ENCODE measurements at places on chromosomes 6 and 20. TPM values are rescaled to one million over a fixed set of nuclear protein-coding genes. Genes with fewer than 3 reads are reported as not detected.

The ZKSCAN8 gene
- 14.8 TPM for total RNA-seq

GRCh38 chr20:57387945-57388371 is 3.2 kb upstream of the RBM38 start:
- DNase-seq: no peak

DNA sequence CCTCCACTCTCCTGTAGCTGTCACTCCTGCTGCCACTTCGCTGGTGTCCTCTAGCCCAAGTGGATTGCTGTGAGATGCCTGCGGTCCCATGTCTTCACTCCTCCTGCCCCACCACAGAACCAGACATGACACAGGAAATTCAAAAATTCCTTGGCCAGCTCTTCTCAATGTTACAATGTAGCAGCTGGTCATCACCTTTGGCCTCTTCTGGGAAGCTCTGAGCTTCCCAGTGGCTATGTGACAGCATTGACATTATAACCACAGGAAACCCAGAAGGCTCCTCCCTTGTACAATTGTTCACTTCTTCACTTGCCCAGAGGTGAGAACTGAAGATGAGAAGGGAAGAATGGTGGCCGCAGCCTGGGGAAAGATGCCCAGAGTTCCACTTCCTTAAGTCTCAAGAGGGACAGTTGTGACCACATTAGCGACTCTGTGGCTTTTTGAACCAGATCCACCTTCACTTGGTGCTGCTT is 76.1 kb upstream of the NAA20 start:
- no peak for DNase-seq

GRCh38 chr6:143605906-143606521 is 71.8 kb upstream of the PHACTR2 start:
- no peak for DNase-seq

DNA sequence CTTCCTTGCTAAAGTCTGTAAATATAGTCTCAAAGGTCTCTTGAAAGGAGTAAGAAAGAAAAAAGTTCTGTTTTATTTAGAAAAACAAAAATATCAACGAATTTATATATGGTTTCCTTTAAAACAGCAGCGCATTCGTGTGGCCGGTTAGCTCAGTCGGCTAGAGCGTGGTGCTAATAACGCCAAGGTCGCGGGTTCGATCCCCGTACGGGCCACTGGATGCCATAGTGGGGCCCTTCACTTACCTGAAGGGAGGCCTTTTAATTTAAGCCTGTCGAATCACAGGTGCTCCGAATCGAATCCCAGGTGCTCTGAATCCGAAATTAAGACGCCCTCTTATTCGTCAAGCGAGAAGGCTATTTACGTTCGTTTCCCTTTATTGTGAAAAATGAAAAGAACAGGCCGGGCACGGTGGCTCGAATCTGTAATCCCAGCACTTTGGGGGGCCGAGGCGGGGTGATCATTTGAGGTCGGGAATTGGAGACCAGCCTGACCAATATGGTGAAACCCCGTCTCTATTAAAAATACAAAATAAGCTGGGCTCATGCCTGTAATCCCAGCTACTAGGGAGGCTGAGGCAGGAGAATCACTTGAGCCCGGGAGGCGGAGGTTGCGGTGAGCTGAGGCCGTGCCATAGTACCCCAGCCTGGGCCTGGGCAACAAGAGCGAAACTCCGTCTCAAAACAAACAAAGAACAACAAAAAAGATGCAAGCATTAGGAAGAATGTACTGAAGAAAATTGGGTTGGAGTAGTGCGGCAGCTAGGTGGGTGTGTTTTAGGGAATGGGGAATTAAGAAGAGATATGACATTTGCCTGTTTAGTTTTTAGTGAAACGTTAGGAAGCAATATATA is 195.8 kb upstream of the ZNF184 start:
- DNase-seq: peak; percentile 81

- no peak for DNase-seq
Observed at GRCh38 chr6:16320533-16321340, 82.3 kb downstream of the GMPR start.

The FRK gene
- total RNA-seq: not detected
